KG1 (cell line): ENCODE measurements at places on chromosomes 4 and X.

DNA sequence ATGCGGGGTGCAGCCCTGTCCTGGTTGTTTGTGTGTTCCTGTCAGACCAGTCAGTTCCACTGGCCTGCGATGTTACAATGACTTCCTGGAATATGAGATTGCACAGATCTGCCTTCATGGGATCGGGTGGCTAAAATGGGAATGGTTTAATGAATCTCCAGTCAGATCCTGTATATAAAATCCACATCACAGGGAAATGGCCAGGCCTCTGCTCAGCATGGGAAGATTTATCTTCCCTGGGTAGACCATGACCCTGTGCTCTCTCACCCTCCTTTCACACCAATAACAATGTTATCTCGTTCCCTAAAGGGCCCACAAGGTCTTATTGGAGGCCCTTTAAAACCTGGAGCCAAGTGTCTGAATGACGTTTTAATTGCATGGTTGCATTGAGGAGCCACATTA is 307.4 kb downstream of the RAB28 start:
- DNase-seq = no peak

GRCh38 chr4:137378821-137379220 is 153.5 kb downstream of the PCDH18 start:
- DNase-seq = no peak

DNA sequence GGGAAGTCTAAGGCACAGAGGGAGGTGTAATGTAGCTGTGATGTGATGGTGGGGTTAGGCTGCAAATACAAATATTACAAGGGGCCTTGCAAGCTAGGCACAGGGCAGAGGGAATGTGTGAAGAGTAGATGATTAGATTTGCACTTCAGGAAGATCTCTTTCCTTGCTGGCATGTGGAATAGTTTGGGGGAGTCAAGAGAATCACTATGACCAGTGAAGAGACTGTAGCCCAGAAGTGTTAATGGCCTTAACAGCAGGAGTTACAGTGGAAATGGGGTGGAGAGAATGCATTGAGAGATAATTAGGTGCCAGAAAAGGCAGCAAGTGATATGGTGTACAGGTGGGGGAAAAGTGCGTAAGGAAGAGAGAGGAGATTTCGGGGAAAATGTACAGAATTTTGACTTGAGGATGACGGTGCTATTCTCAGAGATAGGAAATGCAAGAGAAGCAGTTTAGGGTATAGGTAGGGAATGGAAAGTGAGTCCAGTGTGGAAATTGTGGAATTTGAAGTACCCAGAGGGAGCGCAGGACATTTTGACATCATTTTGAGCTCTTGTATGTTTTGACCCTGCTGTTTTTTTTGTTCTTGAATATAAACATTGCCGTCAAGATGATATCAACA is 10.2 kb upstream of the TAPT1 start:
- no peak for DNase-seq

GRCh38 chrX:43741843-43742573 is 85.9 kb downstream of the MAOA start:
- no peak for DNase-seq

DNA sequence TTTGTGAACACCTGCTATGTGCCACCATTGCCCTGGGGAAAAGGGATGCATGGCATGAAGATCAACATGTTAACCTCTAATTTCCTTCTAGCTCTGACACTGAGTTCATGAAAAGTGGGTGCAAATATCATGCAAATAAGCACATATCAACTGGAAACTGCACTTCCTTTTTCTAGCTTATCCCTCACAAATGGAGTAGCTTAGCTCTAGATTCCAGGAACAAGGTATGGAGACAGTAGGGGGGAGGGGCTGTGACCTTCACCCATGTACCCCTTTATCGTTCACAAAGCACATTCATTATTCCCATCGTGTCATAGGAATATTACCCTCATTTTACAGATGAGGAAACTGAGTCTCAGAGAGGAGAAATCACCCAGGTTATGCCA is 37.4 kb downstream of the STARD8 start:
- no peak for DNase-seq

DNA sequence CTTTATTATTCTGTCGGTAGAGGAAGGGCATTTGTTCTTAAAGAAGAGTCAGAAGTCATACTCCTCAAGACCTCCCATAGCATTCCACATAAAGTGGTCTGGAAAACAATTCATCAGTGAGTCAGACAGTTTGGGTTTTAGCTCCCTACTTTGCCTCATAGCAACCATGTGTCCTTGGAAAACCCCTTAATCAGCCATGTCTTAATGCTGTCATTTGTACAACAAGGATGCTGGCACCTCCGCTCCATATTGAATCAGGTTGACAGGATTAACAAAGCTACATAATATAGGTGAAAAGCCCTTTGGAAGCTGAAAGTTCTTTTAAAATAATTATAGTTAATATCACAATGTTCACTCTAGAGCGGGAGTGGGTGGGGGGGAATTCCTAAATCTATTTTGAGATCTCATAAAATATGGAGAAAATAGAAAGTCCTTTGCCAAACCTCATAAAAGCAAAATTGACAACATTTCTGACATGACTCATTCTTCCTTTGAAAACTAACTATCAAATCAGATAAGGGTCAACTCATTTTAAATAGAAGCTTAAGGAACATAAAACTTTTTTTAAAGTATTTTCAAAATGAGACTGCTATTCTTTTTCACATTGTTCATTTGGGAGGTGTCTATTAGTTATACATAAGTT is 37.3 kb upstream of the GUCY1A1 start:
- DNase-seq = no peak

- DNase-seq = no peak
These were observed 15.8 kb downstream of the SMPX start for GRCh38 chrX:21741869-21742701.

DNA sequence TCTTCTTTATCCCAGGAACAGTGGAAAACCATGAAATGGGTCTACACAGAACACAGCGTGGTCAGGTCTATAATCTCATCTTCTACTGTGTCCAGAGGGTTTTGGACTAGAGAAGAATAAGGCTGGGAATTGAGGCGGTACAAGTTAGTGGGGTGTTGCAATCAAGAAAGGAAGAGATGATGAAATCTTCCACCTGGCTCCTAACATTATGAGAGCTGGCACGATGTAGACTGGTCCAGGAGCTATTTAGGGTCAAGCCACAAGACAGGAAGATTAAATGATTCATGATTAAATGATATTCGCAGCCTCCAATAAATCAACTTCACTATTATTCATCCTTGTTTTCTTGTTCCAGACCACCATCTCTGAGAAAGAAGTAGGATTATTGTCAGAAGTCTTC is 88.0 kb downstream of the ARSF start:
- no peak for DNase-seq

DNA sequence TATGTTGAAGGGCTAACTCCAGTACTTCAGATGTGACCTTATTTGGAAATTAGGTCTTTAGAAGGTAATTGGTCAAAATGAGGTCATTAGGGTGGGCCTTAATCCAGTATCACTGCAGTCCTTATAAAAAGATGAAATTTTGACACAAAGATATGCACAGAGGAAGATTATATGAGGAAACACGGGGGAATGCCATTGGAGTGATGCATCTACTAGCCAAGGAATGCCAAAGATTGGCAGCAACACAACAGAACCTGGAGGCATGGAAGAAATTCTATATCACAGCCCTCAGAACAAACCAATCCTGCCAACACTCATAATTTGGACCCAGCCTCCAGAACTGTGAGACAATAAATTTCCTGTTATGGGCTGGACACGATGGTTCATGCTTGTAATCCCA is 17.6 kb downstream of the TRIM61 start:
- DNase-seq = no peak
